ENCODE measurements at places on chromosomes 5 and 9.

GRCh38 chr9:92289708-92290390 is 3.6 kb downstream of the IARS1 start:
- no peak for DNase-seq

- peak; percentile 71 for DNase-seq
Observed at GRCh38 chr9:14094491-14094890, 219.4 kb downstream of the NFIB start.

- no peak for DNase-seq
Observed at GRCh38 chr5:158676642-158677469, 422.9 kb downstream of the EBF1 start.

DNA sequence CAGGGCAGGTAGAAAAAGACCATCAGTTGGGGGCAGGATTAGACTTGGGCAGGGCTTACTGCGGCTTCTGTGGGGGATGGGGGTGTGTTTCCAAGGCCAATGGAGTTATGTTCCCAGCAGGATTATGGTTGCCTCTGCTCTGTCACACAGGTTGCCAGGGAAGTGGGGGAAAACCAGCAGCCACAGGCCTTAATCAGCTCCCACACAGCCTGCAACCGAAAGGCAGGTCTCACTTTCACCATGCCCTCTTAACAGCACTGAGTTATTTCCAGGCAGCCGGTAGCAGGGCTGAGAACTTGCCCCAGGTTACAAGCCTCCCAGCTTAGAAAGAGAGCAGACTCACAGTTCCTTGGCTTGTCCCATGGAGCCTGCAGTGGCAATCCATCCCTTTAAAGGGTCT is 205.5 kb downstream of the FGF10 start:
- DNase-seq: no peak

- DNase-seq: no peak
Observed at GRCh38 chr9:95411054-95411892, 93.8 kb upstream of the FANCC start.

GRCh38 chr9:36396985-36397384 is 3.1 kb downstream of the RNF38 start:
- no peak for DNase-seq

GRCh38 chr5:81826128-81826527 is 75.2 kb upstream of the SSBP2 start:
- DNase-seq: no peak

GRCh38 chr5:174724484-174725260 is at the start of gene MSX2:
TSS of gene MSX2 (plus strand) at chr5:174724582. CDS start at chr5:174724660, 78 bp downstream.
- no peak for DNase-seq

- no peak for DNase-seq
Observed at GRCh38 chr9:130352081-130352480, 86.5 kb downstream of the HMCN2 start.

DNA sequence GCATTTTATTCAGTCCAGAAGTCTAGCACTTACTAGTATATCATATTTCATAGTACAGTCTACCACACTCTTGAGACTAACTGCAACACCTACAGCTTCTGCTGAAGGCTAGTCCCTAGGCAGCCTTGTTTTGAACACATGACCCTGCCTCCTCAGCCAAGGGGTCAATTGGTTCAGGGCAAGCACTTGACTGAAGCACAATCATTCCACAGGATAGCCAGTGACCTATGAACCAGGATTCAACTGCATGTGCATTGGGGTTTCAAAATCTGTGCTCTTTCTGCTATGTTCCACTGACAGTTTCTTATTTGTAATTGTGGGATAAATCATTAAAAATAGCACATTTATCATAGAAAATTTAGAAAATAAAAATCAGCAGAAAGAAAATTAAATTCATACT is 186.8 kb downstream of the TMEM161B start:
- no peak for DNase-seq

DNA sequence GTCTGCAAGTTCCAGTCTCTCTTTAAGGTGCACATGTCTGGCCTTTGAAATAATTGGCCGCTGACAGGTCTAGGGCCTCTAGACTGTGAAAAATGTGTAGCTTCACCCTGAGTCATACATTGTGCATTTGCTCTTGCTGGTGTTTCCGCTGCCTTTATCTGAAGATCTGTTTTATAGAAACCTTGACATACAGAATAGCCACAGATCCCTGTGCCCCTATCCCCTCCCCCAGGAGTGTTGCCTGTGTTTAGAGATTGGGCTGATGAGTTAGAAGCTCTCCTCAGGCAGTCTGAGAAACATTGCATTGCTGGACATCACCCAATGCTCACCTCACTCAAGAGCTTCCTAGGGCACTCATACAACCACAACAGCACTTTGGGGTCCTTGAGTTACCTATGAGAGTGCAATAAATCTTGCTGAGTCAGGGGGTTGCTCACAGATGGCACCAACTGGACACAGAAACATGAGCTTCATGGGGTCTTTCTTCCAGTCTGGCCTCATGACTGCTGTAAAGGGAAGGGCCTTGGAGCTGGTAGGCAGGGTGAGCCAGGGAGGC is 3.8 kb upstream of the ZNF782 start:
- no peak for DNase-seq

GRCh38 chr5:91641730-91642350 is 258.7 kb upstream of the ARRDC3 start:
- peak; percentile 9 for DNase-seq

- peak; percentile 61 for DNase-seq
Observed at GRCh38 chr5:57698802-57699201, 216.2 kb upstream of the ACTBL2 start.

DNA sequence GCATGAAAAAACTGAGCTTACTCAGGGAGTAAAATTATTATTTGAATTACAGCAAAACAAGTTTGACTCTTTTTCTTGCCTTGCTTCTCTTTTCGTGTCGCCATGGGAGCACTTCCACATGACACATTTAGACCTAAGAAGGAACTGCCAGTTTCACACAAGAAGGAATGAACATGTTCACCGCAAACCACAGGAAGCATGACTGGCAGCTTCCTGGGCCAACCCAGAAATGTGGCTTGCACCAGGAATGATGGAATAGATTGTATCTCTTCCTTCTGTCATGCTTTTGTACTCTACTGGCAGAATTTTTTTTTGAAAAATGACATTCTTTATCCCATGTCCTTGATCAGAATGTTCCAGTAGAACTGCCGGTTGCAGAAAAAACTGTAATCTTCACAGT is 32.9 kb upstream of the MAN2A1 start:
- DNase-seq: no peak

GRCh38 chr5:10876006-10876744 is 115.1 kb upstream of the DAP start:
- no peak for DNase-seq

- no peak for DNase-seq
Observed at GRCh38 chr9:127209948-127210640, 54.5 kb upstream of the GARNL3 start.

DNA sequence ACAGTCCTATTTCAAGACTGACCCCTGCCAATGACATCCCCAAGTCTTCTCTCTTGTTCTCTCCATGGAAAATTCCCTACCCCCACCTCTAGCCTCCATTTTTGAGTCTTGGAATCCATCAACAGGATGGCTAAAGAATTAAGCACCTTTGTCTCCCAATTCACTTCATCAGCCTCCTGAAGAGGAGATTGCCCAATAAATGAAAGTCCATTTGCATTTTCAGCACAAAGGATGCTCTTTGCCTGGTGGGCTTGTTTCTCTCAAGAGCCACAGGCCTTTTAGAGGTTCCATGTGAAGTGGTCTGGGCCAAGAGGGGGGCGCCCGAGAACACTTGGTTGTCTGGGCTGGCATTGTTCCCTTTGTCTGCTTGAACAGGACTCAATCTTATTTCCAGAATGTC is 12.6 kb downstream of the HSD17B3 start:
- no peak for DNase-seq

DNA sequence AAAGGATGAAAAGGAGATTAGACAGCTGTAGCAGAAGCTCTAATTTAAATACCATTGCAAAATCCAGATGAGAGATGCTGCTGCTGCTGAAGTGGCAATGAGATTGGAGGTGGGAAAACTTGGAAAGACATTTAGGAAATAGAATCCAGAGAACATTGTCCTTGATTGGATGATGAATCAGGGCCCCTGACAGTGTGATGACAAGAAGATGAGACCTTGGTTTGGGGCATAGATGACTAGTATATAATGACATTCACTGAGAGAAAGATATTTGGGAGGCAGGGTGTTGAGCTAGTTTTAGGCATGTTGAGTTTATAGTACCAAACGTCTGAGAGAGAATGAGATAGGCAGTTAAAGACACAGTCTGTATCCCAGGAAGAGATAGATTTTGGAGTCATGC is 311.5 kb upstream of the MPDZ start:
- DNase-seq: no peak

- DNase-seq: no peak
Observed at GRCh38 chr9:93862877-93863545, 92.1 kb downstream of the BARX1 start.

DNA sequence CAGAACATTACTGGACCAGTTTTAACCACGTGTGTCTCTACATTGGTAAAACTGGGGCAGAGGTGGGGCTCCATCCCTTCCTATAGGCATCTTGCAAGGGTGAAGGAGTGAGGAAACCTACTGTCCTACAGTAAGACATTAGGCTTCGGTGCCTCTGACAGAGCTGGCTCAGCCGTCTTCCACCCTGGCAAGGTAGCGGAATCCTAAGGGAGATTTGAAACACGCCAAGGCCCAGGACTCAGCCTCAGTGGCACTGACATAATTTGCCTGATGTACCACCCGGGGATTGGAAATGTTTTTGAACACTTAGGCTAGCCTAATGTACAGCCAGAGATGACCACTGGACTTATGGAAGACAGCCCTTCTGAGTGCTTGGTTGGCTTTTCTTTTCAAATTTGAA is 329.7 kb upstream of the IRX1 start:
- no peak for DNase-seq

- DNase-seq: no peak
Observed at GRCh38 chr5:67817652-67818051, 397.9 kb upstream of the PIK3R1 start.

DNA sequence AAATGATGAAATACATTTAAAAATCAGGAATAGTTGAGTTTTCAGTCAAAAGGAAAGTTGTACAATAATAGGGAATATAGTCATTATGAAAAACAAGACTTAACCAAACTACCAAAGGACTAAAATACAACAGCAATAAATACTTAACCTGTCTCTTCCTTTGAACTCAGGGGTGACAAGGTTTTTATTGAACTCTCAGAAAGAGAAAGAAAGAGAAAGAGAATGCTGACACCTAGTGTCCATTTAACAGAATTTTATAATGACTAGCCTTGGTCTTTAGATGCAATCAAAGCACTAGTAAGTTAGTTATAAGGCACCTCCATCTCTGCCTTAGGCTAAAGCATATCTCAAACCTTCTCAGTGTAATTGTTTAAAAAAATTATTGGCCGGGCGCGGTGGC is 47.5 kb downstream of the UIMC1 start:
- DNase-seq: peak; percentile 44

DNA sequence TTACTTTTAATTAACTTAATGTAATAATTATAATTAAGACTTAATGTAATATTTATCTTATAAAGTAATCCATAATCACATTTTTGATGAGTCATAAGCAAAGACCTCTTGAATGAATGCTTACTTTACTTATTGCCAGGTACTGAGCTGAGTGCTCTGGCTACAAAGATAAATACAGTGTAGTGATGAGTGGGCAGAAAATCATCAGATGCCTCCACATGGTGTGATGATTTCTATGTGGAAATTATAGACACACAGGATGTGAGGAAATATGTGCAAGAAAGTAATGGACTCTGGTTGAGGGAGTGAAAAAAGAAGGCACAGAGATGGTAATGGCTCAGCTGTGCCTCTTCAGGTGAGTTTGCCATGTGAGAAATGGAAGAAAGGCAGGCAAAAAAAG is 422.6 kb upstream of the CD180 start:
- DNase-seq: no peak

DNA sequence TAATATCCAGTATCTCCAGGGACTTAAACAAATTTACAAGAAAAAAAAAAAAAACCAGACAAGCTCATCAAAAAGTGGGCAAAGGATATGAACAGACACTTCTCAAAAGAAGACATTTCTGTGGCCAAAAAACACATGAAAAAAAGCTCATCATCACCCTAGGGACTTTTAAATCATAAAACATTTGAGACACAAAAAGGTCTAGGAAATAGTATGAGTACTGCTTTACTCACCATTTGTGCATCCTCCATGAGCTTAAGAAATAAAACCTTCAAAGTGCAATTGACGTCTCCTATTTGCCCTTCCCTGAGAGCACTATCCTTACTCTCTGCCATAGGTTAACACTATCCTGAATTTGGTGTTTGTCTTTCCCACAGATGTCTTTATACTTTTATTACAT is 193.7 kb upstream of the NREP start:
- DNase-seq: no peak

- DNase-seq: no peak
Observed at GRCh38 chr5:79135790-79136553, 24.4 kb downstream of the BHMT start.

DNA sequence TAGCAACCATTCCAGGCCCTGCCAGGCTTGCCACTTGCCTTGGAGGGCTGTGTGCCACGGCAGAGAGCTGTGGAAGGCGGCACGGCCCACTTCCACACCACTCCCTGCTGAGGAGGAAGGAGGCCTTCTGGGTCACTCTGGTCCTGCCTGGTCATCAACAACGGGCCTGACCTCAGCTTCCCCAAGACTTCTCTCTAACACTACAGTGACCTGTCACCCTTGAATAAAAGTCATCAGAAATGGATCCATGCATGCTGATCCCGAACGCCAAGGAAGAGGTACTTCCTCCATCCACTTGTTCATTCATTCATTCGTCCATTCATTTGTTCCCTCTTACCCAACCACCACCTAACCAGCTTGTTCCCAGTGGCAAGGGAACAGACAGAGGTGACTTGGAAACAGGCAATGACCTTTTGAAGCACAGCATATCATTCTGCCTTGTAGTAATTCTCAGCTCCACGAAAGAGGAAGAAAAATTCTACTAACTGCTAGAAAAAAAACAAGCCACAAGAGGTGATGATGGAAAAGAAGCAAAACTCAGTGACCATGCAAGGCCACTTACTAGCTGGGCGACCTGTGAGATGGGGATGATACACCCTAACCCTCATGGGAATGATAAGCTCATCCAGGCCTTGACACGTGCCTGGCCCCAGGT is 58.6 kb downstream of the STK10 start:
- no peak for DNase-seq

- DNase-seq: no peak
Observed at GRCh38 chr5:1268056-1268455, 26.8 kb downstream of the TERT start.

DNA sequence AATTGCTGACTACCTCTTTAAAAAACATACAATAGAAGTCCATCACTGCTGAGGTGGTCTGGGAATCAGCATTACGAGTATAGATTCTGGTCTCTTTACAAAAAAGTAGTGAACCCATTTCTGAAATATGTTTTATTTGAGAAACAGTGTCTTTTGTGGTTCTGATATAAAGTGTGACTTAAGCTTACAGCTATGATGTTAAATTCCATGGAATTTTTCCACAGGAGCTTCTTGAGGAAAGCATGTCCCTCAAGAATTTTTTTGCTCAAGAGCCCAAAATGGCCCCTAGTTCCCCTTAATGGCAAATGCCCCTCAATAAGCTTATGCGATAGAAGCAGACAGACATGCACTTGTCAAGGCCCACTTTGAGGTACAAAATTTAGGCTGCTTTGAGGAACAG is 265.7 kb downstream of the FAM170A start:
- DNase-seq: no peak

GRCh38 chr5:172453206-172453985 is 929 bp downstream of the SH3PXD2B start:
- no peak for DNase-seq

GRCh38 chr5:169165052-169165451 is 135.9 kb downstream of the SLIT3 start:
- no peak for DNase-seq
